ENCODE measurements at places on chromosomes 13 and 19.

DNA sequence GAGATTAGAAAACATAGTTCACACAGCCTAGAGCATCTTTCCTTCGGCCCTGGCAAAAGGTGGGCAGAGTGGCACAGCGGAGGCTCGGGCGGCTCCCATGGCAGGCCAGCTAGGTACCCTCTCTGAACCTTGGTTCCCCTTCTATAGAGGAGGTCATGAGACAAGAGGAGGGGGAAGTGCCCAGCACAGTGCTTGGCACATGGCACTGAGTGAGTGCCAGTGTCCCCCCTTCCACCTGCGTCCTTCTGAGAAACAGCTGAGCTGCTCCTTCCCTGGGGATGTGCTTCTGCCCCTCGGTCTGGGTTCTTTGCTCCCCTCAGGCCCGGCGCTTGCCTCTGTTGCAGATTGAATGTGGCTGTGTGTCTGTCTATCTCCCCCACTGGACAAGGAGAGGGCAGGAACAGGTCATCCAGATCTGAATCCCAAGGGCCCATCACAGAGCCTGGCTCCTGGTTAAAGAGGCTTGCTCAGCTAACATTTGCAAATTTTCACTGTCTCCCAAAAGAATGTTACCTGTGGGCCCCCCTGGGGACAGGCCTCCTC is 165.6 kb downstream of the USP12 start:
- DNase-seq: no peak

DNA sequence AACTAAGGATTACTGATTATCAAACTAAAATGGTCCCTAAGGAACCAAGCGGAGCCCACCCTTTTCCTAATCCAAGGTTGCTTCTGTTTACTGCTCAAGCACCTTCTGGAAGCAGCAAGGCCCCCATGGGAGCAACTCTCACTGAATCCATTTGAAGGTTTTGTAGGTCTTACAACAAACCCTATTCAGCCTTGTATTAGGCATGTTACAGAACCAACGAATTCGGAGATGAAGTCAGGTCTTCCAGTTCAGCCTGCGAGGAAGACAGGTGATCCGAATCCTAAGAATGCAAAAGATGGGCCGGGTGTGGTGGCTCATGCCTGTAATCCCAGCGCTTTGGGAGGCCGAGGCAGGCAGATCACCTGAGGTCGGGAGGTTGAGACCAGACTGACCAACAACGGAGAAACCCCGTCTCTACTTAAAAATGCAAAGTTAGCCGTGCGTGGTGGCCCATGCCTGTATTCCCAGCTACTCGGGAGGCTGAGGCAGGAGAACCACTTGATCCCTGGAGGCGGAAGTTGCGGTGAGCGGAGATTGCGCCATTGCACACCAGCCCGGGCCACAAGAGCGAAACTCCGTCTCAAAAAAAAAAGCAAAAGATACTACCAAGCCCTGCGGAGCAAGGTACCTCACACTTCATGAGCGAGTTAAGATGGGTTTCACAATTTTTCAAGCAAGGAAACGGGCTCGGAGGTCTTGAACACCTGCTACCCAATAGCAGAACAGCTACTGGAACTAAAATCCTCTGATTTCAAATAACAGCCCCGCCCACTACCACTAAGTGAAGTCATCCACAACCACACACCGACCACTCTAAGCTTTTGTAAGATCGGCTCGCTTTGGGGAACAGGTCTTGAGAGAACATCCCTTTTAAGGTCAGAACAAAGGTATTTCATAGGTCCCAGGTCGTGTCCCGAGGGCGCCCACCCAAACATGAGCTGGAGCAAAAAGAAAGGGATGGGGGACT is 609 bp downstream of the ZAR1L start:
- no peak for DNase-seq

DNA sequence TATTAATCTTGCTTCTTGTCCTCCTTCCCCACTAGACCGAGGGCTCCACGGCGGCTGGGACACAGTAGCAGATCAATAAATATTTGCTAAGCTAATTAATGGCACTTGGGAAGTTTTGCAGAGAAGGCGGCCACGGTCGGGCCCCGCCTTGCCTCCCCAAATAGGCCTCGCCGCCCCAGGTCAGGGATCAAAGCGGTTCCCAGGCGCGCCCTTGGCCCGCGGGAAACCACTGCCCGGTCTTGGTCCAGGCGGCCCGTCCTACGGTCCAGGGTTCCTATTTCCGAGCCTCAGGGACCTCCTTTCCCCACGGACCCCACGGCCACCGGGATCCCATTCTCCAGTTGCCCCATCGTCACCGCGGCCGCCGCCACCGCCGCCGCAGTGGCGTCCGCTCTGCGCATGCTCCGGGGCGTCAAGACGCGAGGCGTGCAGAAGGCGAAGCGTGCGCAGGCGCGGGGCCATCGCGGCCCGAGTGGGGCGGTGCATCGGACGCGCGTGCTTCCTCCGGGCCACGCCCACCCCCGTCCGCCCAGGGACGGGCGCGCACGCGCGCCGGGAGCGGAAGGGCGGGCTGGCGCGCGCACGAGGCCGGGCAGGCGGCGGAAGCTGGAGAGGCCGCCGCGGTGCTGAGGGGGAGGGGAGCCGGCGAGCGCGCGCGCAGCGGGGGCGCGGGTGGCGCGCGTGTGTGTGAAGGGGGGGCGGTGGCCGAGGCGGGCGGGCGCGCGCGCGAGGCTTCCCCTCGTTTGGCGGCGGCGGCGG is at the start of gene SMARCA4:
Gene SMARCA4, plus strand, starts transcription at position 717 of the 759 bp plus-strand sequence. CDS start 23,122 bp downstream, outside the sequence.
- DNase-seq: peak; percentile 100

GRCh38 chr19:42120276-42120980 is 11.8 kb downstream of the POU2F2 start:
- DNase-seq: no peak

DNA sequence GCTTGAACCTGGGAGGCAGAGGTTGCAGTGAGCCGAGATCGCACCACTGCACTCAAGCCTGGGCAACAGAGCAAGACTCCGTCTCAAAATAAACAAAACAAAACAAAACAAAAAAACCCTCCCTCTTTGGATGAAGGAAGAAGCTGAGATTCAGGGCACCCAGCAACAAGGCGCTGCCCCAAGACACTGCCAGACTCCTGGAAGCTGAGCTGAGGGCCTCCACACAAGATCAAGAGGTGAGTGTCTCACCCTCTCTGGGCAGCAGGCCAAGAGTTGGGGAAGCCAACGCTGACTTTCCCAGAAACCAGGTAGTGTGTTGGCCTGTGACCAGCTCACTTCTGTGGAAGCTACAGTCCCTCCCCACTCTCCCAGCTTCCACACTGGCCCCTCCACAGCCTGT is 3.7 kb upstream of the TYROBP start:
- no peak for DNase-seq

Measured in osteocyte (in vitro differentiated cells).